ENCODE measurements at places on chromosomes 6 and 20. TPM values are rescaled to one million over a fixed set of nuclear protein-coding genes. Genes with fewer than 3 reads are reported as not detected.

GRCh38 chr20:9078826-9079731 is 10.2 kb downstream of the PLCB4 start:
- no peaks in the 10 kb centered on the region for H3K27me3 ChIP-seq
- DNase-seq = no peak
- no peak overlapping the region for H3K27ac ChIP-seq
- H3K4me1 ChIP-seq = no peaks in the 10 kb centered on the region

GRCh38 chr6:28446818-28447511 is 3.7 kb upstream of the ZSCAN23 start:
- peaks cover 26% of the 10 kb centered on the region for H3K27me3 ChIP-seq
- H3K4me3 ChIP-seq = peak overlapping the region; percentile 13
- H3K36me3 ChIP-seq = no peaks in the 10 kb centered on the region
- H3K27ac ChIP-seq = no peak overlapping the region

Gene ERVFRD-1
- not detected for total RNA-seq

- no peaks in the 10 kb centered on the region for H3K27me3 ChIP-seq
- peak overlapping the region; percentile 70 for H3K27ac ChIP-seq
- peaks cover 22% of the 10 kb centered on the region for H3K36me3 ChIP-seq
- H3K4me1 ChIP-seq = peaks cover 35% of the 10 kb centered on the region
- H3K4me3 ChIP-seq = peak overlapping the region; percentile 90
Observed at GRCh38 chr20:44309763-44310663, 989 bp downstream of the FITM2 start.

GRCh38 chr6:45052325-45052724 is 275.8 kb upstream of the RUNX2 start:
- no peaks in the 10 kb centered on the region for H3K4me1 ChIP-seq
- no peak overlapping the region for H3K4me3 ChIP-seq
- H3K36me3 ChIP-seq = no peaks in the 10 kb centered on the region
- no peaks in the 10 kb centered on the region for H3K27me3 ChIP-seq
- H3K27ac ChIP-seq = no peak overlapping the region
- DNase-seq = no peak

DNA sequence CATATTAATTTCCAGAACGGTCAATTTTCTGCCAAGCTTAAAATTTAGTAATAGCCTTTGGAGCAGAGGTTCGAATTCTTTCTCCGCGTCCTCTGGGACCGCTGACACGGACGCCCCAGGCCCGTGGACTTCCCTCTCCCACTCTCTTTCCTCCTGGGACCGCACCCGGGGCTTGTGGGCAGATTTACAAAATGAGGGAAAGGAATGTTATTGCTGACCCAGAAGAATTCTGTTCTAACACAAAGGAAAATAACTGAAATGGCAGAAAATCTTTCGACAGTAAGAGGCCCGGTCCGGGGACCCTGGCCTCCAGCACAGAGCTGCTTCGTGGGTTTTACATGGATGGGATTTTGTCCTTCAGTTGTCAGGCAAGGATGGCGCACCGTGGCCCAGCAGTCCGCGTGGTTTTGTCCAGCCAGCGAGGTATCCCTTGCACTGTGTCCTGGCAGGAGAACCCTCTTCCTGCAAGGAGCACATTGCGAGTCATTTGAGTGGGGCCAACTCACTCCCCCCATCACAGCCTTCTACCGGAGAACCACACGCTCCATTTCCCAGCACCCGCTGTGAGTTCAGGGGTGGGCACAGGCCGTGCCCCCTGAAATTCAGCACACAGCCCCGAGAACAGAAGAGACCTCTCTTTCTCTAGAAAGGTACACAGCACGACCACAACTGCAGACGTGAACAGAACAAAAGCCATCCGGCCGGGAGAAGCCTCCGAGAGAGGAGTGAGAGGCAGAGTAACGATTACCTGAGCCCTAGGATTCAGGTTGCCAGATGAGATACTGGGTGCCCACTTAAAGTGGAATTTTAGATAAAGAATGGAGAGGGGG is 106.0 kb upstream of the AFDN start:
- peak; percentile 54 for DNase-seq
- no peak overlapping the region for H3K27ac ChIP-seq
- H3K4me3 ChIP-seq = no peak overlapping the region
- H3K36me3 ChIP-seq = no peaks in the 10 kb centered on the region
- H3K27me3 ChIP-seq = no peaks in the 10 kb centered on the region

DNA sequence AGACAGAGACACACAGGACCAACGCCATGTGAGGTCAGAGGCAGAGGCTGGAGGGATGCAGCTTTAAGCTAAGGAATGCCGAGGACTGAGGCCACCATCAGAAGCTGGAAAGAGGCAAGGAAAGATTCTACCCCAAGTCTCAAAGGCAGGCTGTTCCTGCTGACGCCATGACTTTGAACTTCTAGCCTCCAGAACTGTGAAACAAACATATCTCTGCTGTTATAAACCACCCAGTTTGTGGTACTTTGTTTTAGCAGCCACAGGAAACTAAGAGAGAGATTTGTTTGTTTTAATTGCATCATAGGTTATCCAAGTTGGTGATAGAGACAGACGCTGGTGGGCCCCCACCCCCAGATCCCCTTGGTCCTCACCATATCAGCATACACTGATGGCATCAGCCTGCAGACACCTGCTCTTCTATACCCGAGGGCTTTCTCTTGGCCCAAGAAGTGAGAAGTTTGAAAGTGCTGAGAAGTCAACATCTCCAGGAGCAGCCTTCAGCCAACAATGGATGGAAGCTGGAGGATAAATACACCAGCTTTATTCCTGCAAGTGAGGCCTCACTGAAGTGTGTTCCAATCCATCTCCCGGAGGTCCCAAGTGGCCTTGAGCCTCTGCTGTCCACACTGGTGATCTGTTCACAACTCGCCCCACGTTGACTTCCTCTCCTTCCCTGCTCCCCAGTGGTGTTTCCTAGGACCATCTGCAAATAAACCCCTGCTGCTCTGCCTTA is 154.7 kb downstream of the BTBD3 start:
- no peaks in the 10 kb centered on the region for H3K36me3 ChIP-seq
- no peaks in the 10 kb centered on the region for H3K4me1 ChIP-seq
- H3K4me3 ChIP-seq = no peak overlapping the region
- H3K27ac ChIP-seq = no peak overlapping the region
- DNase-seq = no peak

DNA sequence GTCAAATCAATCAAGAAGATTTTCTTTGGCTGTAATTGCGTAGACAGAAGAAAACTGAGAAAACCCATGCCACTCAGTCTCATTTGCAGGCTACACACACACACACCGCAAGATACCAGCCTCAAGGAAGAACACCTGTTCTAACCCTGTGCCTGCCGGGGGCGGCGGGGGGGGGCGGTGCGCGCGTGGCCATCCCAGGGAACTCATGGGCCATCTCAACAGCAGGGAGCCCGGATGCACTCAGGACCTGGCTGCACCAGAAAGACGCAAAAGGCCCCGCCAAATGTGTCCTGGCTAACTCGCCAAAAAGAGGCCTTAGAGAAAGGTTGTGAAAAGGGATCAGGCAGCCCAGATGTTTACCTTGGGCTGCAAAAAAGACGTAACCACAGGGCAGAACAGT is 2.1 kb downstream of the B3GAT2 start:
- no peak overlapping the region for H3K27ac ChIP-seq
- no peak overlapping the region for H3K4me3 ChIP-seq
- peaks cover 35% of the 10 kb centered on the region for H3K27me3 ChIP-seq
- H3K36me3 ChIP-seq = no peaks in the 10 kb centered on the region

Gene WFDC12
- not detected for total RNA-seq

GRCh38 chr6:37862430-37862829 is 42.9 kb downstream of the ZFAND3 start:
- no peaks in the 10 kb centered on the region for H3K36me3 ChIP-seq
- no peak for DNase-seq
- H3K27me3 ChIP-seq = no peaks in the 10 kb centered on the region
- peaks cover 14% of the 10 kb centered on the region for H3K4me1 ChIP-seq

Gene DEFB121
- total RNA-seq = not detected

GRCh38 chr6:144434308-144434990 is 149.3 kb downstream of the UTRN start:
- no peak for DNase-seq
- peaks cover 62% of the 10 kb centered on the region for H3K36me3 ChIP-seq
- H3K27me3 ChIP-seq = no peaks in the 10 kb centered on the region
- no peak overlapping the region for H3K27ac ChIP-seq

Gene NMBR
- not detected for total RNA-seq

Gene MOXD1
- 9.9 TPM for total RNA-seq

- no peak overlapping the region for H3K27ac ChIP-seq
- H3K4me1 ChIP-seq = peaks cover 61% of the 10 kb centered on the region
- H3K36me3 ChIP-seq = no peaks in the 10 kb centered on the region
- H3K4me3 ChIP-seq = no peak overlapping the region
- peaks cover 3% of the 10 kb centered on the region for H3K27me3 ChIP-seq
Observed at GRCh38 chr6:157223021-157223430, 100.3 kb downstream of the TMEM242 start.

DNA sequence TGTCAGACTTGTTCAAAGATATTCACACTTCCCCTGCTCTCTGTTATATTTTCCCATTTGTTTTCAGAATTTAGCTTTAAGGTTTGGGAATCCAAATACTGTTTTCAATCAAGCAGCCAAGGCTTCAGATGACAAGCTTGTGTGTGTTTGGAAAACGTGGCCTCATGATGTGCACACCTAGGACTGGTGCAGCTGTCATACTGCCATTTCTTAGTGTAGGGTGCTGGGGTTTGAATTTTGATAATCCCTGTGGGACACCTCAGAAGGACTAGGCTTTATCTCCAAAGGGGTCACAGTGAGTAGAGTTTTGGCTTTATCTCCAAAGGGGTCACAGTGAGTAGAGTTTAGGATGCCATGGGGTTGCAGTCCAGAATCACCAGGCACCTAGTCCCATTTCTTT is 65.3 kb upstream of the JAG1 start:
- H3K27ac ChIP-seq = no peak overlapping the region
- H3K27me3 ChIP-seq = no peaks in the 10 kb centered on the region
- no peaks in the 10 kb centered on the region for H3K36me3 ChIP-seq
- H3K4me3 ChIP-seq = peak overlapping the region; percentile 12

Gene MANEA
- 10.4 TPM for total RNA-seq

Gene FOXQ1
- 0.10 TPM for total RNA-seq

DNA sequence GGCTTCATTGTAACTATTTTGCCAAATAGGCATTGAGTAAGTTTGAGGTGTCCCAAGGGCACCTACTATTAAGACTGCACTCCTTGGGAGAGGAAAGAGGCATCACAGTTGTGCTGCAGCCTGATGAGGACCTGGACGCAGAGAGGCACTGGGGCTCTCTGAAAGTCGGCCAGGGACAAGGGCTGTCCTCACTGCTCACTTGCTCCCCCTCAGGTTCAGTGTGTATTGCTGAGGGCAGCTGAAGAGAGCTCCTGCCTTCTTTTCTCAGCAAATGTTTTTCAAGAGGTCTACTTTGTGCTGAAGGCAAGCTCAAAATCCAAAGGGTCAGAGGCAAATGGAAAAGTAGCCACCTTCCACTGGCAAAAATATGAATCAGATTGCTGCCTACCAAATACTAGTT is 331.8 kb downstream of the RIMS1 start:
- H3K4me1 ChIP-seq = no peaks in the 10 kb centered on the region
- no peak overlapping the region for H3K4me3 ChIP-seq
- H3K27me3 ChIP-seq = no peaks in the 10 kb centered on the region
- H3K36me3 ChIP-seq = no peaks in the 10 kb centered on the region
- DNase-seq = no peak
- H3K27ac ChIP-seq = no peak overlapping the region

- H3K27ac ChIP-seq = peak overlapping the region; percentile 82
- peak overlapping the region; percentile 6 for H3K4me3 ChIP-seq
- no peaks in the 10 kb centered on the region for H3K27me3 ChIP-seq
- peaks cover 11% of the 10 kb centered on the region for H3K4me1 ChIP-seq
- peak; percentile 83 for DNase-seq
Observed at GRCh38 chr6:157224178-157224950, 99.0 kb downstream of the TMEM242 start.

Gene COL9A1
- total RNA-seq = not detected

DNA sequence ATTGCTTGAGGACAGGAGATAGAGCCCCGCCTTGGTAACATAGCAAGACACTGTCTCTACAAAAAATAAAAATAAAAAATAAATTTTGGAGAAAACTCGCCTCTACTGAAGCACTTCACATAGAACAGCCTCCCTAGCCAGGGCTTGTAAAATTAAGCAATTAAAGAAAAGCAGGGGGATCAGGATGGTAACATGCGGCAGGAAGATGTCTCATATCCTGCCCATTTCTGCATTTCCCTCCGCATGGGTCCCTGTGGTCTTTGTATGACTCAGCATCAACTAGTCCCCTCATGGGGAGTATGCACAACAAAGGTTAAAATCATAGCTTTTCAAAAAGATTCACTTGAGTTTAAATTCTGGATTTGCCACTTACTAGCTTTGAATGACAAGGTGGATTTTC is 379.0 kb downstream of the EPHA7 start:
- no peak for DNase-seq
- no peak overlapping the region for H3K27ac ChIP-seq
- no peaks in the 10 kb centered on the region for H3K4me1 ChIP-seq

- no peaks in the 10 kb centered on the region for H3K4me1 ChIP-seq
- H3K27ac ChIP-seq = no peak overlapping the region
- DNase-seq = no peak
Observed at GRCh38 chr20:39395478-39396291, 433.5 kb downstream of the DHX35 start.

DNA sequence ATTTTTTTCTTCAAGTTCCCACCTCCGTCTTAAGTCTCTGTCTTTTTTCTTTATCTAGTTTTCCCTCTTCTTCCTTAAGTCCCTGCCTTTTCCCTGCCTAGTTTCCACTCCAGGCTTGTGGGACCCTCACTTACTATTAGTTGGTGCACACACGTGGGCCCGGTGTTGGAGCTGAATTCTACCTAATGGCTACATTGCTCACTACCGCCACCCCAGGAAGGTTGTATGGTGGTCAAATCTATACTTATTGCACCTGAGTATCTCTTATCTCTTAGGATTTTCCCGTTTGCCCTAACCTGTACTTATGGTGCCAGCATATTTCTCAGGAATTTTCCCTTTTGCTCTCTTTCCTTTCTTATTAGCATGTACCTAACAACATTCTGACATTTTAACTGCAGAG is 692.8 kb downstream of the EPM2A start:
- H3K36me3 ChIP-seq = no peaks in the 10 kb centered on the region
- no peaks in the 10 kb centered on the region for H3K27me3 ChIP-seq
- H3K4me1 ChIP-seq = no peaks in the 10 kb centered on the region
- H3K27ac ChIP-seq = no peak overlapping the region

Gene SLC17A3
- not detected for total RNA-seq

Gene IMPG1
- not detected for total RNA-seq

DNA sequence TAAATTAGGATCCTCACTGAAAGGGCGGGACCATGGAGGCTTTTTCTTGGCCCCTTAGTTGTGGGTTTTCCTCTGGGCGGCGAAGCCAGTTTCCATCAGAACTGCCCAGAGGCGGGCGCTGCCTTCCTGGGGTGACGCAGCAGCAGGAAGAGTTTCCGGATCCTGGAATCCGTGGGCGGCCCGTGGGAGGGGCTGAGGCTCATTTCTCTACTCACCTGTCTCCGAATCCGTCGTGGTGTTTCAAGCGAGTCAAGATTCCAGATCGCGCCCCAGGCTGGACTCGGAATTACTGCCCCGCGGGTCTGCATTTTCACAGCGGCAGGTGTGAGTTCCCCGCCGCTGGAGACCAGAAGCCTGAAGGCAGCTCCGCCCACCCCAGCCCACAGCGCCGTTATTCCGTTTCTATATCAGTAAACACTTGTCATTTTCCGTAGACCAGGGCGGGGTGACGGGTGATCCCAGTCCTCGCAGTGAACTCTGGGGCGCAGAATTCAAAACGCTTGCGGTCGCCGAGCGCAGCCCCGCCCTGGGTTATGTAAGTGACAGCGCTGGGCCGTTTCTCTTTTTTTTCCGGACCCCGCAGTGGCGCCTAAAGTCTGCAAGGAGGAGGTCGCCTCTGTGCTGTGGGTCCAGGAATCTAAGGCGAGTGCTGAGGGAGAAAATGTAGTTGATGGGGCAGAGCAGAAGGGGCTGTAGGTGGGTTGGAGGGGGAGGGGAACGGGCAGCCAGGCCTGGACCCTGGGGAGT is 27.2 kb upstream of the POU5F1 start:
- H3K36me3 ChIP-seq = peaks cover 3% of the 10 kb centered on the region
- H3K27me3 ChIP-seq = no peaks in the 10 kb centered on the region
- H3K4me1 ChIP-seq = peaks cover 77% of the 10 kb centered on the region

Data from spleen (tissue), 13 donors.